BE2C (cell line): ENCODE measurements at places on chromosomes 5 and 9.

GRCh38 chr5:83720836-83721537 is at the start of gene HAPLN1:
TSS of gene HAPLN1 (minus strand) at chr5:83720855. CDS start at chr5:83673523, 47,332 bp downstream.
- no peak for DNase-seq

- DNase-seq = no peak
These were observed 17.1 kb upstream of the MATR3 start for GRCh38 chr5:139276426-139276825.

GRCh38 chr9:125190361-125190801 is 778 bp upstream of the PPP6C start:
- no peak for DNase-seq

DNA sequence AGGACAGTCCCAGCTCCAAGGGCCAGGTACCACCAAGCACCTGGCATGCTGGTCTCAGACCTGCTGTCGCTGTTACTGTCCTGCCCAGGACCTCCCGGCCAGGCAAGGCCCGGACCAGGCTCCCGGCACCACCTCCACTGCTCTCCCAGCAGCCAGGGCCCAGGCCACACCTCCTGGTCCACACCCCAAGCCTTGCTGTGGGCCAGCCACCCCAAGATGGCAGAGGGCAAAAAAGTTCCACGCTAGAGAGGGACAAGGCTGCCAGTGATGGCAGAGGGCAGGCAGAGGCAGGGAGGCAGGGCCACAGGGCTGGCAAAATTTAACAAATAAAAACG is 1.1 kb downstream of the DNLZ start:
- DNase-seq = no peak

DNA sequence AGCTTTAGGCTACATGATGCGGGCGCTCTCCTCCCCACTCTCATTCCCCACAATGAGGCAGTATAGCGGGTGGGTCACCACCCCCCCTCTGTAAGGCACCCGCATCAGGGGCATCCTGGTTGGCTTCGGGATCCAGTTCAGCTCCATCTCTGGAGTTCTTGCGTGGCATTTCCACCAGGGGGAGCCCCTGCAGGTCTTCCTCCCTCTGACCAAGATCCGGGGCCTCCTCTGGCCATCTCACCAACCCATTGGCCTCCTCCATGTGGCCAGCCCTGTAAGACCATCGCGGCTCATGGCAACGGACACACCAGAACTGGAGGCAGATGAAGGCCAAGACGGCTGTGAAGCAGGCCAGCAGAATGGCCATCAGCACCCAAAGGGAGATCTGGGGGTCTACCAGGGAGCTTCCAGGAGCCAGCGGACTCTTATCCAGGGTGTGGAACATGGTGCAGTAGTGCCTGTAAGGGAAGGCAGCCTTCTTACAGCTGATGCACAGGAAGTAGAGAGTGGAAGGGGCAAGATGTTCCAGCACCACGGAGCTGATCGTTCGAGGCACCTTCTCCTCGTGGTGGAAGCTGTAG is 77.0 kb downstream of the CYFIP2 start:
- DNase-seq = peak; percentile 67

DNA sequence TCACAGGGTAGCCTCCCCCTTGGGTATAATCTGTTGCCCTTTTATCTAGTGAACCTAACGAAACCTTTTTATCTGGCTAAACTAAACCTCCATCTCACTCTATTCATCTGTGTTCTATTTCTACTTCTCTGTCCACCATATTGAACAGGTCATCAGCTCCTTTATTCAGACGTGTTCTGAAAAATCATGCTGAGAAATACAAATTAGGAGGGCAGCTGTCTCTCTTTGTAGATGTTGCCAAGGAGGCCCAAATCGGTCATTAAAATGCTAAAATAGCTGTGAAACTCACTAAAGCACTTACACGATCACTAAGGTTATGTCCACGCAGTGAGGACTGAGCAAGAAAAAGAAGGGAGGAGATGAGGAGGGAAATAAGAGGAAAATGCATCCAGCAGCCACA is 115.6 kb upstream of the RETREG1 start:
- no peak for DNase-seq

DNA sequence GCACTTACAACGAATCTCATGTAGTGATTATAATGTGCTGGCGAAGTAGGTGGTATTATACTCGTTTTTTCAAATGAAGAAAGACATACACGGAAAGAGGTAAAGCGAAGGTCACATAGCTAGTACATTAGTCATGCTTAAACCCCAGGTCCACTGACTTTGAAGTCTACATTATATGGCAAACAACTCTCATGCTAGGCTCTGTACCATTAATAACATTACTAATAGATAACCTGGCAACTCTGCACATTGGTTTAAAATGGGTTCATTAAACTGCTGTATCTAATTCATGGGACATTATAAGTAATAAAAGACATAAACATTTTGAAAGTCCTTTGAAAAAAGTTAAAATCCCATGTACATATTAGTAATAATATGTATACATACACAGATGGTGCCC is 21.2 kb downstream of the FYB1 start:
- no peak for DNase-seq

DNA sequence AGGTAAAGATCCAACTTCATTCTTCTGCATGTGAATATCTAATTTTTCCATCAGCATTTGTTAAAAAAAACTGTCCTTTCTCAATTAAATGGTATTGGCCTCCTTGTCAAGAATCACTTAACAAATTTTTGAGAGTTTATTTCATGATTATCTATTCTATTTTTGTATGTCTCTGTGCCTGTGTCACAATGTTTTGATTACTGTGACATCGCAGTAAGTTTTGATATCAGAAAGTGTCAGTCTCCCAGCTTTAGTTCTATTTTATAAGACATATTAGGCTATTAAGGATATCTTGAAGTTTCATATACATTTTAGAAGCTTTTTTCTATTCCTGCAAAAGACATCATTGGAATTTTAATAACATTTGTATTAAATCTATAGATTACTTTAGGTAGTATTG is 33.6 kb downstream of the GABRA6 start:
- no peak for DNase-seq

DNA sequence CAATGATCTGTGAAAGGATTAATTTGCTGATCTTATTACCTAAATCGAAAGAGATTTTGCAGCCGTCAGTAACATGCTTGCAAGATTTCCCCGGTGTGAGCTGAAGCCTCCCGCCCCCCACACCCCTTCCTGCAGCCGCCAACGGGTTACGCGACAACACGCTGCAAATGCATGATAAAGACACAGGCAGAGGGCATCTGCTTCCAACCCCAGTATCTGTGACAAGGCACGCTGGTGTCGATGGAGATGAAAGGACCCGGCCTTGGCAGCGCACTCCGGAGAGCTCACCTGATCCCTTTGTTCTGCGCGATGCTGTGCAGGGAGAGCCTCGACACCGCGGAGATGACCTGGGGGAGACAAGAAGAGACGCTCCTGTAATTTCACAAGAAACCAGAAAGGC is 122.9 kb upstream of the SARDH start:
- DNase-seq = peak; percentile 53

- peak; percentile 51 for DNase-seq
These were observed 7.6 kb upstream of the GRPEL2 start for GRCh38 chr5:149337736-149338135.

DNA sequence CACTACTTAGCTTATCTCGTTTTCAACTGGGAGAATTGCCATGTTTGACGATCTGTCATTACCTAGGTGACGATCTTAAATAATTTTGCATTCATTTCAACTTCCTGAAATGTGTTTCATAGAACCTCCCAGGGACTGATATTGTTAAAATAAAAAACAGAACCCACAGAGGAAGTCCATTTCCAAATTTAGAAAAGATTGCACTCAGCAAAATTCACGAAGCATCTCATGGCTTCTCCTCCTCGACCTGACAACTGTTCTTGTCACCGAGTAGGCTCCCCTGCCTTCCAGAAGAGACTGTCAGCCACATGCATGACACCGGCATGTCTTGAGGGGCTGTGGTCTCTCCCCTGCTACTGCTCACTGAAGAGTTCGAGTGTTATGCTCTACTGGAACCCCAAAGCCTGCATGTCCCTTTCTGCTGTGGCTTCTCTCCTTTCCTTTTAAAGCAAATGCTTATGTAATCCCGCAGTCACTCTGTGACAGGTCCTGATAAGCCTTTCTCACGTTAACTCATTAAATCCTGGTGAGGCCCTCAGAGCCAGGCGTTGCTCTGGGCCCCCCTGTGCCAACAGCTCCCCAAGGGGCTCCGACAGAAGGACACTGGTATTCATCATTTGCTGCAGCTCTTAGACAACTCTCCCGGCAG is 26.8 kb upstream of the ANKRD33B start:
- no peak for DNase-seq

GRCh38 chr9:125447202-125447802 is 185.7 kb downstream of the GAPVD1 start:
- no peak for DNase-seq

GRCh38 chr5:59317774-59318205 is 575.7 kb downstream of the PDE4D start:
- DNase-seq = no peak

DNA sequence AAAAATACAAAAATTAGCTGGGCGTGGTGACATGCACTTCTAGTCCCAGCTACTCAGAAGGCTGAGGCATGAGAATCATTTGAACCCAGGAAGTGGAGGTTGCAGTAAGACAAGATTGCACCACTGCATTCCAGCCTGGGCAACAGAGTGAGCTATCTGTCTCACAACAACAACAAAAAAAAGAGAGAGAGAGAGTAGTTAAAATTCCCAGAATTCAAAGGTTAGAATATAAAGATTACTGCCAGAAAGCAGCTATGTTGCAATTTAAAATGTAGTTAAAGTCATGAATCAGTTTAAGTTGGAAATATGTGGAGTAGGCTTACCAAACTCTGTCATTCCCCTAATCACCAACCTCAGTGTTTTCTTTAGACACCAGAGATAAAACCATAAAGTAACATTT is 58.7 kb upstream of the SUSD1 start:
- DNase-seq = no peak

DNA sequence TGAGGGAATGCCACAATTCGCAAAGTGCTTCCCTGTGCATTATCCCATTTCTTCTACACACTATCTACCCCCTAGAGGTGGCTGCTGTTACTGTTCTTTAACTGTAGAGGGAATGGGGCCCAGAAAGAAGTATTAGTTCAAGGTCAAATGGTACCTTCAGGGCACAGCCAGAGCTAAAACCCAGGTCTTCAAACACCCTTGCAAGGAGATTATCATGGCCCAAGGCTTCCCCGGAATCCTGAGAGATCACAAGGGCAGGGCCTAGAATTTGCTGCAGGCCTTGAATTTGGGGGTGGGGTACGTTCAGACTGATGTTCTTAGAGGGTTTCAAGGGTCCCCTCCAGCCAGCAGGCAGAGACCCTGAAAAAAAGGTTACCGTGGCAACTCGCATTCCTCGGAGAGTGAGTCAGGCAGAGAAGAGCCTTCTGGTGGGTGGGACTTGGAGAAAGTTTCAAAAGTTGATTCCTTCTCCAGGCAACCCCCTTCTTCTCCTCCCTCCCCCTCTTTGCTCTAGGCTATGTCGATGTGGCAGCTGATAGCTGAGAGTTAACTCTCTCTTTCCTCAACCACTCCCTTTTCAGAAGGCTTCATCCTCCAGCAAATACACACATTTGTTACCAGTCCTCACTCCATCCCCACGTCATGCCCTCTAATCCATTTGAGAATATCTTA is 1.9 kb downstream of the SPARC start:
- no peak for DNase-seq

GRCh38 chr9:38171538-38171884 is 102.5 kb upstream of the SHB start:
- DNase-seq = no peak

DNA sequence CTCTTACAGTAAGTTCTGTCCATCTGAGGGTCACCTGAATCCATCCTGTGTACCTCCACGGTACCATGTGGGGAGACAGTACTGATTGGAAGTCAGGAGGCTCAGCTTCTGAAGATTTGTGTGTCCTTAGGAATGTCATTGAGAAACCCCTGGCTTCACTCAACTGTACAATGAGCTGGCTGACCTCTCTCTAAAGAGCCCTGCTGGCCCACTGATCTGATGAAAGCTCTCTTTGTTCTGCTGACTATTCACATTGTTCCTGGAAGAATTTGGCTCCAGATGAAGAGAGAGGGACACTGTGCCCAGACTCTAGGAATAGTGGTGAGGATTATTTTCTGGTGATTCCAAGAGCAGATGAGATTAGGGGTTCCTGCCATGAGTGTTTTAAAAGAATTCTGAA is 141.2 kb downstream of the LURAP1L start:
- no peak for DNase-seq

GRCh38 chr5:76470976-76471375 is 67.9 kb downstream of the IQGAP2 start:
- DNase-seq = no peak

DNA sequence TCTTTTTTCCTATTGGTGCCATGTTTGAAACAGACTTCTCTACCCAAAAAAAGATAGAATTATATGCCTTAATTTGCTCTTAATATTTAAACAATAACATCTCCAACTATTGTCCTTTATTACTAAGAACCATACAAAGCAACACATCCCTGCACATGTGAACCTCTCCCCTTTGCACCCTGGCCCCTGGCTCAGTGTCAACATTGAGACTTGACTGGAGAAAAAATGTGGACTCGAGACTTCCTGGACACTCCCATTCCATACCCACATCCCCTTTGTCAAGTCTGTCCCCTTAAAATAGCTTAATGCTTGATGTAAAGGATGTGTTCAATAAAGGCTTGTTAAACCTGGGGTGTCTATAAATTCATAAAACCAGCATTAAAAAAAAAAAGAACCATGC is 53.2 kb downstream of the TTC39B start:
- DNase-seq = no peak

DNA sequence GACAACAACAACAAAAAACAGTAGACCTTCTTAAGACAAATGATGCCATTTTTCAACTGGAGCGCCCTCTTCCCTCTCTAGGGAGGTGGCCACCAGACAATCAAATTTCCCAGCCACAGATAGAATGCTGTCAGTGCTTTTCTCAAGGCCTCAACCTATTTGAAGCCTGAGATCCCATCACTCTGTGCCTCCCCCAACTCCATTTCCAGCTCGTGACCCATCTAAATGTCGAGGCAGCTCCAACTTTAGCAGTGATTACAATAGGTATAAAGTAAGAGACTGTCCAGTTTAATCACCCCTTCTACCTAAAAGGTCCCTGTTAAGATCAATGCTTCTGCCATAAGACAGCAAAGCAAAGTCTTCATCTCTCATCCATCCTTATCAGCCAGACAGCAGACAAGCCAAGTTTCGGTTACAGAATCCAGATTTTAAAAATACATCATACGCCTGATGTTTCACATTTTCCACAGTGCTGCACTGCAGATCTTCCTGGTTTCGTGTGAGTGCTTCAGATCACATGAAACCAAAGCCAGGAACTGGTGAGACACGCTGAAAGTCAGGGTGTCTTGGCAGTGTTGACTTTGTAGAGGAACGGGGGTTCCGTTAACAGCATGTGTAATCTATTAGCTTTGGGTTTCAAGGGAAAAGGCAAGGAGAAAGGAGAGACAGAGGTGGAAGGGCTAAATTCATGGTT is 447.8 kb downstream of the ENC1 start:
- no peak for DNase-seq
